ENCODE measurements at places on chromosomes 11 and 22.

GRCh38 chr11:7020183-7020917 is at the start of the genes NLRP14 and ZNF214:
Gene NLRP14 (plus strand): TSS chr11:7020479. CDS start chr11:7038587, 18,108 bp downstream.
Gene ZNF214 (minus strand): TSS chr11:7020346. CDS start chr11:7002835, 17,511 bp downstream.
- peak; percentile 32 for DNase-seq

GRCh38 chr11:122656631-122657101 is 1.1 kb downstream of the UBASH3B start:
- DNase-seq, result no peak

DNA sequence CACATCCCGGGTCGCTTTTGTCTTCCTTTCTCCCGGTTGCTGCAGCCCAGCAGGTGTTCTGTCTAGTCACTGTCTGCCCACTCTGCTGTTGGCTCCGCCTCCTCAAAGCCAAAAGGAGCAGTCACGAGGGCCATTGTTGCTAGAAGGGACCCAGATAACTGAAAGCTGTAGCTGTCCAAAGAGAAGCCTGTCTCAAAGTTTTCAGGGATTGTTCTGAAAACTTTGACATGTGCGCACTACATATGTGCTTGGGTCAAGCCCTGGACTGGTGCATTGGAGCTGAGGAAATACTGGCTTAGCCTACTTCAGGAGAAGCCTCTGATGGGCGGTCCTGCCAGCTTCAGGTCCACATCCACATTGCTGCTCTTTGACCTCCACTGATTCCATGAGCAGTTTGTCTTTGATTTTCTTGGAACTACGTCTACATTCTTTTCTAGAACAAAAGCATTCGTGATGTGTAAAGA is 8.8 kb upstream of the OR2AT4 start:
- no peak for DNase-seq

GRCh38 chr11:31690041-31690440 is 121.1 kb downstream of the PAX6 start:
- DNase-seq, result no peak

DNA sequence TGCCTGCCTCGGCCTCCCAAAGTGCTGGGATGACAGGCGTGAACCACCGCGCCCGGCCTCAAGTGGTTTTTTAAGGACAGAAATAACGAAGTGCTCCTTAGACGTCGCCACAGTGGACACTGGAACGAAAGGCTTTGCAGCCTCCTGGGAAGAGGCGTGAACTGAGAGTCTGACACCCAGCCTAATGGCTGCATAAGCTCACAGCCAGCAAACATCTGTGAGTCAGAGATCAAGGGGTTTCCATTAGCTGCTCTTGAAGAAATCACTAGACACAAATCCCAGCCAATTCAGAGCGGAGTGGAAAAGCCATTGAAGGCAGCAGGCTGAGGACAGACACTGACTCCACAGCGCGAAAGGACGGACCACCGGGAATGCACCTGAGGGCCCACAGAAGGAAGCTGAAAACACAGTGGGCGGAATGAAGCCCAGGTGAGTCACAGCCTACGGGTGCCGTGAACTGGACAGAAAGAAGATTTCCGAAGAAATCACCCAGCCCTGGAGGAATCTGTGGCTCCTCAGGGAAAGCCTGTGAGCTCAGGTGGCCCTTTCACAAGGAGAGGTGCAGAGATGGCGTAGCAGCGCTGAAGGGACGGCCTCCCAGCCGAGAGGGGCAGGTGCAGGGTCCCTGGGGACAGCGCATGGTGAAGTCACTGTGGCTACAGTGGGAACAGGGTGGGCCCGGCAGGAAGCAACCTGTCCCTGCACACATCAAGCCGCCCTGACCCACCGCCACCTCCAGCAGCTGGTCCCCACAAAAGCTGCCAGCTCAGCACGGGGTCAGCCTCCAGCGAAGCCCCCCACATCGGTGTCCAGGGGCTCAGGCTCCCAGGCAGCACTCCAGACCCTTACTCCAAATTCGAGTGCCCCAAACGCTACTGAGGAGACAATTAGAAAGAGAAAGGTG is 11.6 kb downstream of the LMNTD2 start:
- no peak for DNase-seq

- peak; percentile 82 for DNase-seq
Observed at GRCh38 chr11:120340529-120340928, 4.3 kb downstream of the ARHGEF12 start.

GRCh38 chr11:68549789-68550484 is 89.4 kb downstream of the PPP6R3 start:
- DNase-seq, result no peak
